ENCODE measurements at places on chromosomes 12 and 14.
A peak's percentile ranks its signal among the peaks of the same experiment; 100 is the strongest.

- DNase-seq, result peak; percentile 16
These were observed 135.1 kb downstream of the SLC38A1 start for GRCh38 chr12:46133751-46134150.

- DNase-seq, result no peak
These were observed 5.9 kb downstream of the KRT84 start for GRCh38 chr12:52379536-52379935.

DNA sequence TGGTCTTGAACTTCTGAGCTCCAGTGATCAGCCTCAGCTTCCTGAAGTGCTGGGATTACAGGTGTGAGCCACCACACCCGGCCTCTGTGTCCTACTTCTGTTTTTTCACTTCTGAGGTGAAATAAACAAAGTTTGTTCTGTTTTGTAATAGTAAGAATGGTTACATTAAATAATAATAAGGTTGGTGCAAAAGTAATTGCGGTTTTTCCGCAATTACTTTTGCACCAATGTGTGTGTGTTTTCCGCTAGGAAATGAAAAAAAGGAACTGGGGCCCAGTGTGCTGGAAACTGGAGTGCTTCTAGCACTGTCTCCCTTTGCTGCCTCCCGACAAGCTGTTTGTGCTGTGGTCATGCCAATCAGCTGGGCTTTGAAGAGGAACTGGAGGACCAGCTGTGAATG, 140.9 kb downstream of the NTS start:
- no peak for DNase-seq

GRCh38 chr14:50820786-50821509, 10.0 kb downstream of the NIN start:
- no peak for DNase-seq

DNA sequence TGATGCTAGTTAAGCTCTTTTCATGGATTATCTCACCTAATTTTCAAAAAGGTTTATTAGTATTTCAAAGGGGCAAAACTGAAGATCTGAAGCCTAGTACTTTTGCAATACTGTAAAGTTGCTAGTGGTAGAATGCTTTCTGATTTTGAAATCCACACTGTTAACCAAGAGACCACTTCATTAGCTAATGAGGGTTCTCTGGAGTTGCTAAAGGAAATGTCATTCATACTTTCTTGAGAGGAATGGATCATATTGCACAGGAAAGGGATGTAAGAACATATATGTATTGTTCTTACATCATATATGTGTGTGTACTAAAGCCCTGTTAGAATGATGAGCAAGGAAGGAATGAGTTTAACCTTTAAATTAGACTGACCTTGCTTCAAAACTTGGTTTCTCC, 39.0 kb upstream of the LDHB start:
- DNase-seq, result peak; percentile 22

DNA sequence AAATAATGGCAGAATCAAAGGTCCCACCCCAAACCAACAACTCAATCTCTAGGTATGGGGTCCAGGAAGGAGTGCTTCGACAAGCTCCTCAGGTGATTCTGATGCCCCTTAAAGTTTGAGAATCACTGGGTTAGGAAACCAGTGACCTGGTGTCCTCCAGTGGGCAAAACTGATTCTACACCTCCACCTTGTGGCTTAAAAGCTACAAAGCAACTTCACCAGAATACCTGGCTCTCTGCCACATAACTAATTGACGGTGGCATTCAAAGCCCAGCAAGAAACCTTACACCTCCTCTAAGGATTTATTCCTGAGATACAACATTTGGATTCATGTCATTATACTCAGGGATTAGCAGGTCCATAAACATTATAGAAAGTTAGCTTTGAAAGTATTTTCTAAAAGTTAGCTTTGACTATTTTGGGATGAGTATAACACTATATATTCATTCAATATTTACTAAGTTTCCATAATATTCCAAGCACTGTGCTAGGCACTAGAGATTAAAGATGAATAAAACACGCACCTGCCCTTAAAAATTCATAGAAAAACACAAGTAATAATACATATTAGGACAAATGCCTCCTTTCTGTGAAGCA, 45.4 kb downstream of the DCAF5 start:
- DNase-seq, result peak; percentile 63

DNA sequence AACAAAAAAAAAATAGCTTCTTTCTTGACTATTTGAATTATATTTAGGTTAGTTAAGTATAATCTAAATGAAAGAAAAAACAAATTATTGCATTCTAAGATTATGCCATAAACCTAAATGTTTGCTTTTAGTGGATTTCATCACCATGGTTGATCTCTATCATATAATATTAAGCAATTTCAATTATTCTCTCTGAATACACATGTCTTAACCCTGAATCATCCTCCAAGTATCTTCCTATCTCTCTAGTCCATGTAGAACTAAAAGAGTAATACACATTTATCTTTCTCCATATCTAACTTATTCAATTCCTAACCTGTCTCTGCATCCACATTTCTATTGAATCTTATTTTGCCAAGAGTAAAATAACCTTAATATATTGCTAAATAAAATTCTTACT, 59.6 kb downstream of the PPFIA2 start:
- DNase-seq, result peak; percentile 3

GRCh38 chr12:53995378-53996239, 4.4 kb upstream of the HOXC9 start:
- peak; percentile 17 for DNase-seq

- no peak for DNase-seq
These were observed 757 bp downstream of the ZC3H10 start for GRCh38 chr12:56118688-56119357.

DNA sequence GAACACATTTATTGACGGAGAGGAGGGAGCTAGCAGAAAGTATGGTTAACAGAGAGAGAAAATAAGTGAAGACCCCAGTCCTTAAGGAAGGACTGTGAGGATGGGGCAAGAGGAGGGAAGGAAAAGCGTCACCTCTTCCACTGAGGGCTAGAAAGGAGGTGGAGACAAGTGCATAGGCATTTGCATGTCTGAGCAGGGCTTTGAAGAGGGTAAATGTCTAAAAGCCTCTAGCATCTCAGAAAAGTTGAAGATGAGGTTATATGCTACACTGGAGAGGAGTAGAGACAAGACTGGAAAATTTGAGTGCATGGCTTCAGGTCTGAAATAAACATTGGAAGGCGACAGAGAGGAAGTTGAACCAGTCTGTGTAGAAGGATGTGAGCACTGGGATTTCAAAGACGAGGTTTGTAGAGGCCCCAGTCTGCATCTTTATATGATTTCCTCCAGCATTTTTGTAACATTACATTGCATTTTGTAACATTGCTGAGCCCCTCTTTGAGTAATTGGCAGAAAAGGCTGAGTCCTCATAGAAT, 98.5 kb upstream of the IFNG-AS1 start:
- no peak for DNase-seq

DNA sequence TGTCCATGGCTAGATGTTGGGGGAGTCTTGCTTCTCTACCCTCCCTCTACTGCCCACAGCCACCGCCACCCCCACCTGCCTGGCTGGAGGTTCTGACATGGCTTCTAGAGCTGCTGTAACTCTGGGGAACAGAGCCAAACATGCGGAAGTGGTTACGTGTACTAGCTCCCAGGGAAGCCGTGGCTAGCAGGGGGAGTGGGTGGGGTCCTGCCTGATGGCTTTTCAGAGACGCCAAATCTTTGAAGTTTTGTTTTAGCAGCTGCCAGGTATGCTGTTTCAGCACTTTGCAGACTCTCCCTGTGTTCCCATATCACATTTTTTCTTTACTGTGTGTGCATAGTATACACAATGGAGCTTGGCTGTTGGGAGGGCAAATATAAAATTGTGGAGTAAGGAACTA, 150.3 kb downstream of the TGFB3 start:
- DNase-seq, result peak; percentile 93

Data from iris pigment epithelial cell (primary cell).